Cerebellar nuclear complex (tissue), 1 donor: ENCODE measurements at places on chromosomes 3 and 15.

GRCh38 chr15:25688166-25688565, 175.0 kb downstream of the ATP10A start:
- no peak for DNase-seq

DNA sequence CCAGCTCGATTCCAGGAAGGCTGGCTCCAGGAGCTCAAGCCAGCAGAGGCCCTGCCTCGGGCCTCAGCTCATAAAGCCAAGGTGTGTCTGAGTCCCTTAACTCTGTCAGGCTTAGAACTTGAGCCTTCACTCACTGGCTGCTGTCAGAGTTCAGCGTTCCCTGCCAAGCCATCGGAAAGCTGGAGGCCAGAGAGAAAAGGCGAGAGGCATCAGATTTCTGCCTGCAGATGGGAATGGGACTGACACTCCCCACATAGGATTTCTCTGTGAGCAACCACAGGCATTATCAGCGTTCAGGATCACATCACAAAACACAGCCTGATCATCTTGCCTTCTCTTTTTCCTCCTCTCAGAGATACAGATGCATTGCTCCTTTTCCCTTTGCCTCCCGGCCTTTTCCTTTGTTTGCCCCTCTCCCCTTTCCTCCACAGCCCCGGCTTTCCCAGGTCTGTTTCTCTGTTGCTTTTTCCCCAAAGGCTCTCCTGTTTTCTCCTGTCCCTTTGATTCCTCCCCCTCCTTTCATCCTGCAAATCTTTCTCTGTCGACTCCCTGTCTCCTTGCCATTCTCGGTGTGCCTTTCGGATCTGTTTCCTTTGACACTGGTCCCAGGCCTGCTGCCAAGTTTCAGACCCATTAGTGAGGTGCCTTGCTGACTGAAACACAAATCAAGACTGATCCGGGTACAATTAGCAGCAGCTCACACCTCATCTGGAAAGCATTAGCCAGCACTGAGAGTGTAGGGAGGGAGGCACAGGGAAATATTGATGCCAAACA, 44.5 kb upstream of the BOC start:
- DNase-seq = no peak

DNA sequence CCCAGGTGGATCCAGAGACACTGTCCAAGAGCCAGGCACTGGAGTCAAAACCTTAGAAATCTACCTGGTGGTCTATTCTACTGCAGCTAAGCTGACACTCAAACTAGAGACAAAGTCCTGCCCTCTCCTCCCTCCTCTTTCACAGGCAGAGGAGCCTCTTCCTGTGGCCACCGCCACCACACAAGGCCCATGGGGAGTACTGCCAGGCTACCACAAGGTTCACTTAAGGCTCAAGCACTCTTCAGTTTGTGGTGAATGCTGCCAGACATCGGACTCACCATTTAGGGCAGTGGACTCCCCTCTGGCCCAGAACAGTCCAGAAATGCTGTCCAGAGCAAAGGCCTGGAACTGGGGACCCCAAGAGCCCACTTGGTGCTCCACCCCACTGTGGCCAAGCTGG, 160.9 kb downstream of the ADAMTS17 start:
- no peak for DNase-seq

- DNase-seq = no peak
Observed at GRCh38 chr15:44537735-44538240, 841 bp downstream of the EIF3J start.

- DNase-seq = no peak
Observed at GRCh38 chr3:189914799-189915198, 205.9 kb downstream of the P3H2 start.

GRCh38 chr3:97658668-97659285, 105.8 kb upstream of the ARL6 start:
- no peak for DNase-seq

GRCh38 chr3:51813539-51813938, 34.5 kb upstream of the IQCF6 start:
- DNase-seq = peak; percentile 7

GRCh38 chr3:124939661-124940060, 5.1 kb upstream of the MUC13 start:
- no peak for DNase-seq

- no peak for DNase-seq
Observed at GRCh38 chr3:80688814-80689213, 921.0 kb upstream of the ROBO1 start.

GRCh38 chr15:52786436-52787122, 3.6 kb downstream of the ONECUT1 start:
- no peak for DNase-seq

- no peak for DNase-seq
Observed at GRCh38 chr15:58383876-58384275, 47.9 kb upstream of the LIPC start.

GRCh38 chr3:57464801-57465200, 79.3 kb downstream of the DNAH12 start:
- DNase-seq = no peak

GRCh38 chr3:135806317-135806716, 159.2 kb upstream of the PPP2R3A start:
- DNase-seq = no peak

- DNase-seq = no peak
Observed at GRCh38 chr3:149545049-149545448, 70.6 kb downstream of the TM4SF4 start.

- DNase-seq = no peak
Observed at GRCh38 chr15:64574301-64575017, 114.1 kb downstream of the ZNF609 start.

GRCh38 chr15:53625260-53625659, 134.2 kb downstream of the WDR72 start:
- no peak for DNase-seq
